ENCODE measurements at places on chromosomes 13 and 19.

DNA sequence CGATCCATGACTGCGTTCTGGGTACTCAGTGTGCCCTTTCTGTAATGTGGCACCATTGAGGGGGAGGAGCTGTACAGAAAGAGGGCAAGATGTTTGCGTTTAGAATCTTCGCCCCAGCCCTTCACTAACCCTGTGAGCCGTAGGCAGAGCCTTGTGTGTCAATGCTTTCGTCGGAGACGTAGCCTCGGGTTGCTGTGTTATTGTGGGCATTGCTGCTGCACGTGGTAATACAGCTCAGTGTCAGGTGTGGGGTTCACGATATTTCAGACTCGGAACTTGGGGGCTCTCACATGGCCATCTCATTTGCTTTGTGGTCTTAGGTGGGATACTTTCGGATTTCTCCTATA lies 6.1 kb downstream of the RPS9 start:
- H3K4me3 ChIP-seq = peak overlapping the region; percentile 51
- H3K27me3 ChIP-seq = no peaks in the 10 kb centered on the region
- H3K4me1 ChIP-seq = peaks cover 93% of the 10 kb centered on the region
- peak; percentile 28 for DNase-seq
- peaks cover 75% of the 10 kb centered on the region for H3K36me3 ChIP-seq

DNA sequence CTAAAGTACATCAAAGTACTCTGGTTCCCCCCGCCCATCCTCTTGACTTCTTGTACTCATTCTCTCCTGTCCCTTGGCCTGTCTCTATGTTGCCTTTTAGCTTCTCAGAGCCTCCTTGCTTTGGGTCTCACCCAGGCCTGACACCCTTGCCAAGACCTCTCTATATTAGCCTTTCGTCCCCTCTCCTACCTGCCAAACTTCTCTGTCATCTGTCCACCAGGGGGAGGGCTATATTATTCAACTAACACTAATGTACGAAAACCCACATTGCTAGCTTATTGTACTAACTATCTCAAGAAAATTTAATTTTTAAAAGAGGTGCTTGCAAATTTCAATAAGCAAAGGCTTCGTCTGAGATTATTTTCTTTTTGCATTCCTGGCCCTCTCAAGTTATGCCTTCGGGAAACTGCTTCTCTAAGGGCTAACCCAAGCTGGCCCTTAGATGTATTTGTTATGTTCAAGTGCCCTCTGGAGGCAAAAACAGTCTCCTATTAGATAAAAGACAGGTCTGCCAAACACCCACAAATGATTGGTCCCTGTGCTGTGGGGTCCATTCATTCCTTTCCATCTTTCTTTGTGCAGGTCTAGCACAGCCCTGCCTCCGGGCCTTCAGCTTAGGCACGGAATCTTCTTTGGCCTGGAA lies 6.3 kb upstream of the MRPS31 start:
- peak; percentile 57 for DNase-seq
- H3K27me3 ChIP-seq = no peaks in the 10 kb centered on the region
- H3K27ac ChIP-seq = peak overlapping the region; percentile 98
- H3K4me3 ChIP-seq = peak overlapping the region; percentile 52

DNA sequence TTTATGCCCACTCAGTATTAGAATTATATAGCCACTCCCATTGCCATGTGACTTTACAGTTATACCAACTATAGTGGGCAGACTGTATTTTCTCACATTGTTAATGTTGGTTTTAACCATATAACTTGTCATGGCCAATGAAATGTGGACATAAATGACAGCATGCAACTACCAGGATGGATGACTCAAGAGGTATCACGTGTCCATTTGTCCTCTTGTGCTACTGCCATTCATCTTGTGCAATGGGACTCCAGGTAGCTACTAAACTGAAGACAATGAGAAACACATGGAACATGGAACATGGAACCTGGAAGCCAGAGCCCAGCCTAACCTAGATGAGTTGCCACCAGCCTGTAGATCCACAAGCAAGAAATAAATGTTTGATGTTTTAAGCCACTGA lies 242.7 kb upstream of the IPO5 start:
- no peak for DNase-seq
- no peak overlapping the region for H3K27ac ChIP-seq
- peaks cover 2% of the 10 kb centered on the region for H3K27me3 ChIP-seq
- H3K4me3 ChIP-seq = no peak overlapping the region
- no peaks in the 10 kb centered on the region for H3K4me1 ChIP-seq

- H3K4me1 ChIP-seq = no peaks in the 10 kb centered on the region
- no peak overlapping the region for H3K4me3 ChIP-seq
- no peaks in the 10 kb centered on the region for H3K36me3 ChIP-seq
- no peak overlapping the region for H3K27ac ChIP-seq
These were observed 275.9 kb downstream of the ZNF536 start for GRCh38 chr19:30647891-30648720.

Data from activated CD4-positive, alpha-beta T cell treated with anti-CD3 and anti-CD28 coated beads for 36 hours (primary cell).